Activated CD4-positive, alpha-beta T cell treated with anti-CD3 and anti-CD28 coated beads, Interleukin-2, Interleukin-6, amounts not matched to agents 100 ng/mL and 50 ng/mL, durations not matched to agents 16 hours and 8 hours (primary cell): ENCODE measurements at places on chromosomes 4 and X.

DNA sequence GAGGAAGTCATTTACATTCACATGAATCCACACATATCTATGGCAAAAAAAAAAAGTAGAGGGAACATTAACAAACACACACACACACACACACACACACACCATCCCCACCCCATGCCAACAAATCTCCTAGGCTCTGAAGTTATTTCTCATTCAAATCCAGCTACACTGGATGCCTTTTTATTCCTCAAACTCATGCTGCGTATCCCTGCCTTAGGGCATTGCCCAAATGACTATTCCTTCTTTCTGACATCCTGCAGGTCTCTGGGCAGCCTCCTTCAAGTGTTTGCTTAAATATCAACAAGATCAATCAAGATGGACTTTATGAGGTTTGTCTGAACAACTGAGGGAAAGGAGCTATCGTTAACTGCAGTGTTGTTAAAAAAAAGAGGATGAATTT is 106.5 kb upstream of the FAM9A start:
- no peak for DNase-seq

GRCh38 chr4:124537971-124538370 is 174.6 kb downstream of the ANKRD50 start:
- no peak for DNase-seq

DNA sequence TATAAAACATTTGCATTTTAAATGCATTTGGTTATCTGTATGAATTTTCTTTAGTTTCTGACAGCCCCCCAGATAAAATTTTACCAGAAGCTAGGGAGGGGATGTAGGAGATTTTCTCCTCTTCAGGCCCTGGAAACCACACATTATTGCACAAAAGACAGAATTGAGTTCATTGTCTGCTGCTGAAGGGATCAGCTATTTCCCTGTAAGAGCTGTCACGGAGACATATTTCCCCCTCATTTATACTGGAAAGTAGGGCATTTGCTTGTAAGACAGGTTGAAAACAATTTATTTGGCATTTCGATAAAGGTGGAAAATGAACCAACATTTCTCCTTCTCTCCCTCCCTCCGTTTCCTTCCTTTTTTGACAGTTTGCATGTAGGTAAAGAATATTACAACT is 241.3 kb upstream of the LCORL start:
- DNase-seq = no peak

- no peak for DNase-seq
Observed at GRCh38 chr4:121697564-121697963, 784 bp upstream of the ANXA5 start.
